Psoas muscle (tissue), 8 donors: ENCODE measurements at places on chromosomes 16 and 17. TPM values are rescaled to one million over a fixed set of nuclear protein-coding genes. Genes with fewer than 3 reads are reported as not detected.

The PNMT gene
- 5.9 TPM for total RNA-seq

The IL21R gene
- not detected for total RNA-seq

GRCh38 chr17:66450008-66450851, 147.8 kb downstream of the PRKCA start:
- no peak for DNase-seq
- no peaks in the 10 kb centered on the region for H3K36me3 ChIP-seq
- no peak overlapping the region for H3K27ac ChIP-seq

DNA sequence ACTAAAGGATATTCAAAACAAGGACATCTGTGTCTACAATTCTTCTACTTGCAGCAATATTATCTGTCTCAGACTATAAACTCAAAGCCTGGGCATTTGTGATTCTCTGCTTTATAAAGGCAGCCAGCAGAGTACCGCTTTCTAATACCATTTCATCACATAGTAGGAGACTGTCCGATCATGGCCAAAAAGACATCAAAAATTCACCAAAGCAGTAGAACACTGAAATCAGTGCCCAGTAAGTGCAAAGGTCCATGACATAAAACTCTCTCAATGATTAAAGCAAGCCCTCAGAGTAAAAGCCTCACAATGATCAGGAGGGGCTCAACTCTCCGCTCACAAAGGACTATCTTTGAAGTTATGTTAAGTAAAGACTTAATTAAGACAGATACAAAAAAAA, 23.0 kb downstream of the ERN1 start:
- H3K4me1 ChIP-seq = peaks cover 5% of the 10 kb centered on the region
- no peaks in the 10 kb centered on the region for H3K36me3 ChIP-seq

- DNase-seq = no peak
- H3K27me3 ChIP-seq = no peaks in the 10 kb centered on the region
- H3K27ac ChIP-seq = peak overlapping the region; percentile 77
- peaks cover 19% of the 10 kb centered on the region for H3K4me1 ChIP-seq
- no peaks in the 10 kb centered on the region for H3K36me3 ChIP-seq
Observed at GRCh38 chr16:69847643-69848042, 85.5 kb downstream of the WWP2 start.
